ENCODE measurements at places on chromosomes 7 and 10.

DNA sequence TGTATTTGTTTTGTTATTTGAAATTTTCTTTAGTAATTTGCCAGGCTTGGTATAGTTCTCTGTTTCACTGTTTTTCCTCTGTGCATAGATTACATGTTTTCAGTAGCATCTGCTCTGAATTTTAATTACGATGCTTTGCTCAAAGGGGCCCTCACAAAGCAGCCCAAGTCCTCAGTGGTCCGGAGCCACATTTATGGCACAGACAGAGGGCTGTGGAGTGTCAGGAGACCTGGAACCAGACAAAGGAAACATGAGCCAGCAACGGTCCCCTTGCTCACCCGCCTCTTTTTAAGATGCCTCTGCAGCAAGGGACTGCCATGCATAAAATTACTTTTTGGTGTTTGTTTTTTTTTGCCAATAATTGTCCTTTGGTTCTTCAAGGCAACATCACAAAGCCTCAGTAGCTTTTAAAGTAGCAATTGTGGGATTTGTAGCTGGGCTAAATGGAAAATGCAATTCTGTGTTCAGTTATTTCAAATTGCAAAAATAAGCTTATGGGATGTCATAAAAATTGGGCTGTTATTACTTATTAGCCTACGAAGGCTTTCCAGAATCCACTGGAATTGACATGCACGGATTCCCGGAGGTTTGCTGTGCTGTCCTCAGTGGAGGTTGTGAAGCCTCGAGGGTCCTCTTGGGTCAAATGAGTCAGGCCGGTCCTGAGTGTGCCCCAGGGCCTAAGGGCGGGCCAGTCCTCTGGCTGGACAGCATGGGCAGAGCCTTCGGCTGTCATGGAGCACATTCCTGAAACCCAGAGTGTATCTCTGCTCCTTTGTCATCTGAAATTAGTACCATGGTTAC is 422.8 kb downstream of the GLRX3 start:
- DNase-seq = no peak

- DNase-seq = no peak
Observed at GRCh38 chr7:41280491-41280890, 422.4 kb downstream of the INHBA start.

DNA sequence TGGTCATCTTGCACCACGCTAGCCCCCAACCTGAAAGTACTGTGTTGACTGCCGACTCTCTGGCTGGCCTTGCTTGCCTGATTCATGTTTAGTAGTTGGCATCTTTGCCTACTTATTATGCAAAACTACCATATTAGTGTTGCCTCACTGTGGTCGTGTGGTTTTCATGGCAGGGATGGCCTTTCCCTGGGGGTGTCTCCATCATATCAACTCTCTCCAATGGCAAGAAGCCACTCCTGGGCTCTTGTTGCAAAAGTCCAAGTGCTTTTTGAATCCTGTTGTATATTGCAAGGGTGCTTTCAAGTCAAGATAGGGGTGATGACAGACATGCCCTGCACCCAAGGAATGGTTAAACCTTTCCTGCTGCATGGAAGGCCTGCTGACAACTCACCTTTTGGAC is 39.4 kb downstream of the ABLIM1 start:
- DNase-seq = no peak

DNA sequence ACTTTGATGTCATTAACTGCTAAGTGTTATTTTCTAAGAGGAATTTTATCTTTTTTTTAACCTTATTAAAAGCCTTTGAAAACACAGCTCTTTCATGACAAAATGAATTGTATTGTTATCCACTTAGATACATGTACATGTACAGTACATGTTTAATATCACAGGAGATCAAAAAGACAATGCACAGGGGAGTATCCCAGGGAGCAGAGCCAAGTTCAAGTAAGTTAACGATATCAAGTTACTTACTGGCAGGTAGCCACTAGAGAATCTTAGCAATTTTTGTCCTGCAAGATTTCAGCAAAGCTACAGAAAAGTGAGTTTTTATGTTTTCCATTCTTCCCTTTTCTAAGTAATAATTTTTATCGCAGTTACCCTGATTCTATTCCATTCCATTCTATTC is 33.9 kb upstream of the ARL4A start:
- DNase-seq = no peak

- no peak for DNase-seq
Observed at GRCh38 chr7:25186436-25186835, 41.9 kb downstream of the NPVF start.

DNA sequence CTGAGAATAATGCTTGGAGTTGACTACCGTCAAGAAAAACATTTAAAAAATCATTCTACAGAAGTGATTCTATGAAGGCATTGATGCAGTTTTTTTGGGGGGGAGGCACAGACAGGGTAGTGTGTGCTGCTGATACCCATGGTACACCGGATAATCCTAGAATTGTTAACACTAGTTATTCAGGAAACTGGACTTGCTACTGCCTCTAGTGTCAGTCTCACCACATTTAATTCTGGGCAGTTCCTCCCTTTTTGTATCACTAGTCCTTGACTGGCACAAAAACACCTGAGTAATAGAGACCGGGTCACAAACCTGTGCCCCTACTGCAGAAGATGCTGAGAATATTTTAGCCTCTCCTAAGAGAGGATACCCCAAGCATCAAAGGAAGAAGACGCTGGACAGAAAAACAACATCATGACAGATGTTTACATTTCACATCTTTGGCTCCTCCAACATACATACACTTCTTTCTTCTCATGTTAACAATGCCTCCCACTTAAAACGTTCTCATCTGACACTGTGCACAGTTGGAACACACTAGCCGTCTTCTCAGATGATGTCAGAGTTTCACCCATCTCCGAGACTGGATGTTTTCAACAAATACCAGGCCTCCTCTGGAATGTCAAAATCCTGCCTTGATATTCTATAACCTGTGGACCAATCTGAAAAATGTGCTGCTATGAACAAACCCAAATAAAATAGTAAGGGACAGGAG is 13.1 kb upstream of the TCAF1 start:
- DNase-seq = no peak

GRCh38 chr7:11193888-11194287 is 220.2 kb downstream of the PHF14 start:
- no peak for DNase-seq

DNA sequence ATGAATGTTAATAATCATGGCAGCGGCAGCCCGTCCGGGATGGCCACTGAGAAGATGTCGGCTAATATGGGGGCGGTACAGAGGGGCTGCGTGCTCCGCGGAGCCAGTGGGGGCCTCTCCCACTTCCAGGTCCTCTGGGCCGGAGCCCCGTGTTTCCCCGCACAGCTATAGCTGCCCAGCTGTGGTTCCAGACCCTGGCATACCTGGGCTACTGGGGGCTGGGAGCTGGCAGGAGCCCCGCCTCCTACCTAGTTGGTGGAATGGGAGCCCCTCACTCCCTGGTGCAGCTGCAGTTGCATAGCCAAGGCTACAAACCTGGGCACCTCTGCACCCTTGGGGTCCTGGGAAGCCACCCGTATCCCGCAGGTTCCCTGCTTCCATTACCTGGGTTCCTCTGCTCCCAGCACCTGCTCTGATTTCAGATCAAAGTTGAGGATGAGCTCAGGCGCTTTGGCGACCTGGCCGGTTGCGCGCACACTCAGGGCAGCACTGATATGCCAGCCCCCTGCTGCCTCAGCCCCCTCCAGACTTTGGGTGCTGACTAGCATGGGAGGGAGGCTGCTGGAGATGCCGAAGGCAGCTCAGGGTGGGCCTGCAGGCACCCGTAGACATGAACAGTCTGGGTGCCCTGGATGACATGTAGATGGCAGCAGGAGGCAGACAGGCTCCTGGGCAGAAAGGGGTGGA is 236.5 kb upstream of the SEMA3D start:
- no peak for DNase-seq

DNA sequence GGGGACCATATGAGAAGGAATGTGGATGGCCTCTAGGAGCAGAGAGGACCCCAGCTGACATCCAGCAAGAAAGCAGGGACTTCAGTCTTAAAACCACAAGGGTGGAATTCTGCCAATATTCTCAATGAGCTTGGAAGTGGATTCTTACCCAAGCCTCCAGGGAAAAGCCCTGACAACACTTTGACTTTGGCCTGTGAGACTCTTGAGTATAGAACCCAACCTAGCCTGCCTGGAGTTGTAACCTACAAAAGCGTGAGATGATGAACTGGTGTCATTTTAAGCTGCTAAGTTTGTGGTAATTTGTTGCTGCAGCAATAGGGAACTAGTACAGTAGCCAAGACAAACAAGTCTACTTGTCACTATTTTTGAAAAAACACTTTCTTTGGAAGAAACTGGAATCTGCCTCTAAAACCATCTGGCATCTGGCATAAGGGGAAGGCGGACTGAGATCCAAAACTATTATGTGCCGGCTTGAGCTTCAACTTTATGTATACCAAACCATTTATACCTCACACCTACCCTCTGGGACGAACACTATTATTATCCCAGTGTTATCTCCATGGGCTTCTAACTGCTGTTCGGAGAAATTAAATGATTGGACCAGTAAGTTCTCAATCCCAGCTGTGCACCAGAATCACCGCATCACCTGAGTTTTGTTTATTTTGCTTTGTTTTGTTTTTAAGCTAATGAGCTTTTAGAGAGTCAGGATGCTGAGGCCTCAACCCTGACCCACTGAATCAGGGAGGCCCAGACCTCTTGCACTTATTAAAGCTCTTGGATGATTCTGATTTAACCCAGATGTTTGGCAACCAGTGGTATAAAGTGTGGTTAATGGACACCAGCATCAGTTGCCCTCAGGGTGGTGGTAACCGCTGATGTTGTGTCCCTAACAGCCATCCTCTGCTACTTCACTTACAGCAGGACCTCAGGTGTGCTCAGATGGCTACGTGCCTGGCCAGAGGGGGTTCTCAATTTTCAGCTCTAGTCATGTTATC is 83.0 kb downstream of the C1GALT1 start:
- no peak for DNase-seq

- no peak for DNase-seq
Observed at GRCh38 chr10:49734676-49735075, 27.4 kb downstream of the OGDHL start.

DNA sequence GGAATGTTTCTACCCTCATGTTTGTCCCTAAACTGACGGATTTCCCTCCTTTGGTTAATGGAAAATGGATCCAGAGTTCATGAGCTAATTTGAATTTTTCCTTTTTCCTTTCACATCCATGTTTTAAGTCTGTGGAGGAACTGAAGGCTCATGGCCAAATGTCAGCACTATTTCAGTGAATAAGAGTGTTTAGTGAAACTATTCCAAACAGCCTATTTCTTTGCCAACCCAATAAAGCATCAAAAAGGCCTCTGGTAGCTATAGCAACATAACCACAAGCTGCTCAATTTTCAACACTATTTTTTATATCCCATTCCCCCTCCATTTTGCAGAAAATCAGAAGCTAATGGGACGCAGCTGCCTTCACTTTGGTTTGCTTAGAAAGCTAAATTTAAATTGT is 1454.1 kb downstream of the GATA3 start:
- no peak for DNase-seq

DNA sequence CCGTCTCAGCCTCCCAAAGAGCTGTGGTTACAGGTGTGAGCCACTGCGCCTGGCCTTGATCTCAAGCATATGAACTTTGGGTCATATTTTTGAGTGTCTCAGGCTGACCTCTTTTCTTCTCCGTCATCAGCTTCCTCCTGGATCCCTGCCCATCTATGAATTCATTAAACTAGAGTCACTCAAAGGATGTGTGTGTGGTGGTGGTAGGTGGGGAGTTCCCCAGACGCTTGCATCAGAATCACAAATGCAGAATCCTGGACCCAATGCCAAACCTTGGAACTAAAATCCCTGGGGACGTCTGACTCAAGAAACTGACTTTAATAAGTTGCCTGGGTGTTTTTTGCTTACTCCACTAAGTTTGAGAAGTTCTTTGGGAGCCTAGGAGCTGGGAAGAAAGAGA is 6.7 kb upstream of the CREB5 start:
- no peak for DNase-seq

- DNase-seq = no peak
Observed at GRCh38 chr7:120990468-120991118, 2.1 kb downstream of the CPED1 start.

DNA sequence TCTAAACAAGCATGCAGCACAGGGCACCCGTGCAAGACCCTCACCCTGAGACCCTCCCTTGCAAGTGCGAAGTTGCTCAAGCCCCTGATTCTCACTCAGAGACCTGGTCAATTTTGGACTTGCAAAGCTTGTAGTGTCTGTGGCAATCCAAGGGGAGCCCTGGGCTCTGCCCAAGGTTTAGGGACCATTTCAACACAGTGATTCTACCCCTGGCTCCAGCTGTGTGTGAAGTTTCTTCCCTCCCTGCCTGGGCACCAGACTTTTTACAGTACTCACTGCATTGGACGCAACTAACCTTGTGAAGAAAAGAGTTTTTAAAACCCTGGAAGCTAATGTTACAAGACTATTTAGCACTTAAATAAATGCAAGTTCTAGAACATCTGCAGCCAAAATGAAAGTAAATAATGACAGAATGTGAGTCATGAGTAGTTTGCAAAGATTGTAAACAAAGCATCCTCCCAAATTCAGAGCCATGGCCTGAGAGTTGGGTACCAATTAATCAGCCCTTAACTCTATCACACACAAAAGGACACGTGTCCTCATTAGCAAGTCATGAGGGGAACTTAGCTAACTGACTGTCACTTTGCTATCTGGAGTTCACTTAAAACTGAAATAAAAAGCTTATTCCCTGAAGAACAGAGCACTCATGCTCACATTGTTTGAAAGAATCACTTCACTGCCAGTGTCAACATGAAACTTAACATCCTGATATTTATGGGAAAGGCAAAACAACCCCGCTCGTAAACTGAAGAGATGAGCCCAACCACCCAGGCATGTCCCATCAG is 48.1 kb downstream of the RGS10 start:
- DNase-seq = no peak

Data from KBM-7 (cell line).